CD4-positive, CD25-positive, alpha-beta regulatory T cell (primary cell): ENCODE measurements at places on chromosomes 13 and 19. TPM values are rescaled to one million over a fixed set of nuclear protein-coding genes. Genes with fewer than 3 reads are reported as not detected.

Gene CGB5
- polyA plus RNA-seq = not detected

Gene RXFP2
- not detected for polyA plus RNA-seq

Gene ZBTB7A
- 26.8 TPM for polyA plus RNA-seq

Gene TSHZ3
- polyA plus RNA-seq = 0.24 TPM

Gene TINCR
- not detected for polyA plus RNA-seq
